KG1 (cell line): ENCODE measurements at places on chromosomes 2 and 18.

- no peak for DNase-seq
Measured at GRCh38 chr2:138842341-138842740, 62.2 kb upstream of the NXPH2 start.

GRCh38 chr18:28875059-28875458 lies 698.1 kb upstream of the CDH2 start:
- no peak for DNase-seq

DNA sequence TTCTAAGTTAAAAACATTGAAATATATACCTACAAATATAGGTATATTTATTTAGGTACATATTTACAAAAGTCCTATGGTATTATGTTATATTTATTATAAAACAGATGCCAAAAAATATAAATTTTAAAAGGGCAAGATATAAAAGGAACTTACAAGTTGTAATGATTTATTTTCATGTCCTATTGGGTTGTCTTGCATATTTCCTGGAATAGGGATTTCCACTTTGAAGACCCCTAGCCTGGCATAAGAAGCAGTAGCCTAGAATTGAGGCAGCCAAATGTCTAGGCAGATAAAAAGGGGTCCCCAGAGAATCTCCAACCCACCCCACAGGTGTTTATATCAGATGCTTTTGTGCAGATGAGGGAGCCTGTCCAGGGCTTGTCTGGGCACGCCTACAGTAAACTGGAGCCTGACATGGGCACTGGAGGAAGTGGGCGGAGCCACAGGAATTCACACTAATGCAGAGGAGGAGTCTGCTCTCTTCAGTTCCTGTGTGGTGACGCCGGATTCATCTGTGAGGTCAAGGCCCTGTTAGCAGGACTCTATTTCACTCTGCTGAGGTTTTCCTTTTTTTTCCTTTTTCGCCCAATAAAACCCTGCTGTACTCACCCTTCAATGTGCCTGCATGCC lies 1088.9 kb upstream of the PIK3C3 start:
- DNase-seq, result no peak

- no peak for DNase-seq
Measured at GRCh38 chr2:111896024-111896423, 2.4 kb upstream of the MERTK start.

GRCh38 chr2:238171575-238172187 lies 12.9 kb downstream of the ERFE start:
- DNase-seq, result no peak

DNA sequence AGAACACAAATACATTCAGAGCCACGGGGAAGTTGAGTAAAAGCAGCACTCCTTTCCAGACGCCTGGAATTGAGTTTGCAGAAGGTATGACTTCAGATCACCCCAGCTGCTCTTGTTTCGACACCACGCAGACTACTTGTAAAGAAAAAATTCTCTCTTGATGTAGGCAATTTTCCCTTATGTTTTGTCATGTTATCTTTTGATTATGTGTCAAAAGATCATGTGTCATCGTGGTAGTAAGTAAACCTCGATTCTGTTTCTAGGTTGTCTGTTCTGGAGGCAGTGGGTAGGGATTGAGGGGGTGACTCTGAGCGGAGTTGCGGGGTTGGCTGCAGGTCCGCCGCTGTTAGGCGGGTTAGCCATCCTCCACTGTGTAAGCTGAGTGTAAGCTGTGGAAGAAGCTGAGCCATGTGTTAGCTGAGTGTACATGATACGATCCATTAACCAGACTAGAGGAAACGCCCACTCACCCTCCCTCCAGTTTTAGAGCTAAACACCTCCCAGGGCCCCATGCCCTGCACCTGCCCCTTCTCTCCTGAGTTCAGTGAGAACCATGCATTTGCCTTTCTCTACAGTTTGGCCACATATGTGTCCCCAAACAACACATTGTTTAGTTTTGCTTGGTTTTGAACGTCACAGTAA lies 181.8 kb downstream of the SNTG2 start:
- DNase-seq, result no peak

GRCh38 chr18:24584205-24584604 lies 123.8 kb downstream of the HRH4 start:
- DNase-seq, result no peak
